Activated naive CD4-positive, alpha-beta T cell (primary cell): ENCODE measurements at places on chromosomes 2 and 18.

DNA sequence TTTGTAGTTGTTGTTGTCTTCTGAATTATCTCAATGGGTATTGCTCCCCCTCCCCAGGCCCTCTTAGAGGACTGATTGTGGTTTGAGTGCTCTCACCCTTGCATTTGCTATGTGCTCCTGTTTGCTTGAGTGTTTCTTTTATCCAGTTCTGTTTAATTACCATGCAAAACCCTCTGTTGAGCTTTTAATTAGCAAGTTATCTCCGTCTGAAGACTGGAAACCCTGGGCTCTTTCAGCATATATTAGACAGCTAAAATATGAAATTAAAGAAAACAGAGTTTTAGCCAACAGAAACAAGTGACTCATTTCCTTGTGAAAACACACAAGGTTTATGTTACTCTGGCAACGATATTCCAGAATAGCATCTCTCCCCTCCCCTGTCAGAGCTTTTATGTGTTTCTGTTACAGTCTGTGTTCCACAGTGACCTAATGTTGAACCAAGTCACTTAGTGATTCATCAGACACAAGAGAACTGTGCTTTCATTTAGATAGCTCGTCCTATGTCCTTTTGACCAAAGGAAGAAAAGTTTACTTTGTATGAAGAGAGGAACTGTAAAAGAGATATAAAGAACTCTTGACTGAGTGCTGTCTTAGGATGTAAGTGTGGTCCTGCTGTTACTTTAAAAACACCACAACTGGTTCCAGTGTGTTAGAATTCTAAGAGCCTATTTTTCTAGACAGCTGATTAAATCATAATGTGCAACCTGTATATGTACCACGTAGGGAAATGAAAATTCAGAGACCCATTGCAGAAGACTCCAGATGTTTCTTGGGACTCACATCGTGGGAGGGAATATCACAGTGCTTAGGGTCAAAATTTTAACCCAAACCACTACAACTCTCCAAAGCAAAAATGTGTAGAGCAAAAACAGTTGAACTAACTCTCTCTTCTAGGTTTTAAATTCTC lies 172.8 kb upstream of the RBMS1 start:
- no peak for DNase-seq

GRCh38 chr18:9695605-9696004 lies 12.5 kb upstream of the RAB31 start:
- no peak for DNase-seq

DNA sequence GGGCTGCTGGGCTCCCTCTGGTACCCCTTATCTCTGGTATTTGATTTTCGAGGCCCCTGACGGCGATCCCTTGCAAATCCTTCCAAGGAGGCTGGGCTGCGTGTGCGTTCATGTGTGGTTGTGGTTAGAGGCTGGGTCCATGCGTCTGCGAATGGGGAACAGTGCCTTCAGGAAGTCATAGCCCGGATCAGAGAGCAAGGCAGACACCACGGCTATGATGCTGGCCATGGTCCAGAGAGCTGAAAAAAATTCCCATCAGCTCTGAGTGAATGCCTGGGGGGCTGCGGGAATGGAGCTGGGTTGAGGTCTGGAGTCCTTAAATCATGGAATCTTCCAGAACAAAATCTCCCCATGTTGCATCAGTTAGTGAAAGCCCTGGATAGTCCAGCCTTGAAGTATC lies 145.5 kb downstream of the ACKR3 start:
- DNase-seq, result no peak

GRCh38 chr18:31146809-31147208 lies 15.8 kb downstream of the DSC1 start:
- no peak for DNase-seq

DNA sequence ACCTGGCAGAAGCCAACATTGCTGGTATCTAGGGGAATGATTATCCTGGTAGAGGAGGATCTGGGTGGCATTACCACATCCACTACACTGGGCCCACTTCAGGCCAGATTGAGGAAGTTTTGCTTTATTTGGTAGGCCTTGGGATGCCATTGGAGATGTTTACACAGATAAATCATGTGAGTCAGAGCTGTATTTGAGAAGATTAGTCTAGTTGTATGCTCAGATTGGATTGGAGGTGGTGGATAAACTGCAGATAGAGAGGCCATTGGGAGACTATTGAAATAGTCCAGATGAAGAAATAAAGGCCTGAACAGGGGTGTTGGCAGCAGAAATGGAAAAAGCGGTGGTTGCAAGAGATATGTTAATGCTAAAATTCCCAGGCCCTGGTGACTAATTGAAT lies 81.5 kb downstream of the EFEMP1 start:
- DNase-seq, result no peak

GRCh38 chr2:237055386-237056100 lies 30.1 kb upstream of the COPS8 start:
- no peak for DNase-seq

- DNase-seq, result no peak
These were observed 638 bp downstream of the CEP192 start for GRCh38 chr18:12991821-12992179.

DNA sequence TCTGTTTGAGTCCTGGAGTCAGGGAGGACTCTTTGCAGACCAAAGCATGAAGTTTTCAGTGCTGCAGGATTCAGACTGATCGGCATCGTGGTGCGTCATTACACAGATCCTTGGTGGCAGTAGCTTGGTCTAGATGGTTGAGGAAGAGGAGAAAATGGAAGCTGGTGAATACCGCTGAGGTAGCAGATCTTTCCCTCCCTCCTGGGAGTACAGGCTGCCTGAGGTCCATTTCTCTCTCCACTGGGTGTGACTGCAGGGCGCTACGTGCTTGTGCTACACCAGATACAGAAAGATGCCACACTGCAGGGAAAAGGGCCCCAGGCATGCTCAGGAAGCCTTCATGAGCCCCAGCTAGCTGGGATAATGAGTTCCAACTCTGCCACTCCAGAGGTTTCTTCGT lies 3.3 kb upstream of the CNDP1 start:
- DNase-seq, result no peak

- no peak for DNase-seq
These were observed 231.1 kb downstream of the SETBP1 start for GRCh38 chr18:44911773-44912172.

GRCh38 chr2:16644221-16644925 lies 21.3 kb downstream of the CYRIA start:
- DNase-seq, result no peak

GRCh38 chr2:212957624-212958023 lies 193.8 kb downstream of the IKZF2 start:
- no peak for DNase-seq

DNA sequence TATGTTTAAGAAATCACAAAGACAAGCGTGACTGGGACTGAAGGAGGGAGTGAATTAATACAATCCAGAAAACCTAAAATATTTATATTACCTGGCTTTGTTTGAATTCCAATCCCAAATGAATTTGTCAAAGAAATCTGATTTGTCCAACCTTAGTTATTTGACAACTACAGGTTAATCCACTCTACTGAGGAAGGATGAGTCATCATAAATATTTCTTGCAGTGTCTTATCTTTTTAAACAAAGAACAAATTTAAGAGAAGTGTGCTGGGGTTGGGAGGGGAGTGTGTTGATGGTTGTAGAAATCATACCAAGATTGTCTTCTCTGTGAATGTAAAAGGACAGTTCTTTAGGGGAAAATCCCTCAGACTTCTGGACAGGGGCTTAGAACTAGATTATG lies 1106.3 kb upstream of the SLC39A10 start:
- no peak for DNase-seq

DNA sequence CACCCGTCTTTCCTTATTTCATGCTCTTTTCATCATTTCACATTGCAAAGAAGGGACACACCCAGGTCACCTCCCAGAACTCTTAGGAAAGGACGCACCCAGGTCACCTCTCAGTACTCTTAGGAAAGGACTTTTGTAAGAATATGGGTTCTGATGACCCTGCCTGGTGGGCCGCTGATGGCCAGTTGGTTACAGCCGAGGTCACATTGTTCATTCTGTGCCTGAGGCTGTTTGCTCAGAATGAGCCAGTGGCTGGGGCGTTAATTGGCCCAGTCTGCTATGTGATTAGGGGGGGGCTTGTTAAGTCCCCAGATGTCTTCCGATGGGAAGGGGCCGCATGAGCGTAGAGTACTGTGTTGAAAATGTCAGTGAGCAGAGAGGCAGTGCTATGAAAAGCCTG lies 9.4 kb downstream of the MLPH start:
- DNase-seq, result no peak

DNA sequence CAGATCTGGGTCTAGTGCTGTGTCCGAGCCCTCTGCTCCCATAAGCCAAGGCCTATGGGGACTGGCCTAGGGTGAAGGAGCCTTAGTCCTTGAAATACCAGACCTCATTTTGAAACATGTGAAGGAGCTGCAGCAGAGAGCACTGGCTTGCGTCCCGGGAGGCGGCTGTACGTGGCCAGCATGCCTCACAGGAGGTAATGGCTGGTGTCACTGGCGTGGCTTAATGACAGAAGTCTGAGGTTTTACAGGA lies 72.7 kb upstream of the OTOS start:
- DNase-seq, result no peak

DNA sequence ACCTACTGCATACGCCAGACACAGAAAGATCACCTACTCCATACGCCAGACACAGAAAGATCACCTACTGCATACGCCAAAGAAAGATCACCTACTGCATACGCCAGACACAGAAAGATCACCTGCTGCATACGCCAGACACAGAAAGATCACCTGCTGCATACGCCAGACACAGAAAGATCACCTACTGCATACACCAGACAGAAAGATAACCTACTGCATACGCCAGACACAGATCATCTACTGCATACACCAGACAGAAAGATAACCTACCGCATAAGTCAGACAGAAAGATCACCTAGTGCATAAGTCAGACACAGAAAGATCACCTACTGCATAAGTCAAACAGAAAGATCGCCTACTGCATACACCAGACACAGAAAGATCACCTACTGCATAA lies 25.8 kb downstream of the COA5 start:
- DNase-seq, result no peak

- no peak for DNase-seq
These were observed 140.5 kb downstream of the SRBD1 start for GRCh38 chr2:45470531-45470930.

- DNase-seq, result no peak
These were observed 85.7 kb downstream of the INHBB start for GRCh38 chr2:120431386-120432292.

DNA sequence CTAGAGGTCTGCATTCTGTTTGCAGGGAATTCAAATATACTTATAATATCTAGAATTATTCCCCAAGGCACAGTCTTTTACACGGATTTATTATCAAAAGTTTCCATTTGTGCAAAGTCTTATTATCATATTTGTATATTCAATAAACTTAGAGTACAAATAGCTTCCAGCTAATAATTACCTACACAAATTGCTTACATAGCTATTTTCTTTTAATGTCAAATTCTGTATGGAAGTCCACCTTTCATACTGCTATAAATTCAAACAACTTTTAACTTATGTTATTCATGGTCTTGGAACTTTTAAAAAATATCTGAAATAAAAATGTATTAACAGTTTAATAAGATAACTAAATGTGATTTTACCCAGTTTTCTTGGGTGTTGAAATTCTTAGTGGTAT lies 13.1 kb downstream of the CHST9 start:
- no peak for DNase-seq

DNA sequence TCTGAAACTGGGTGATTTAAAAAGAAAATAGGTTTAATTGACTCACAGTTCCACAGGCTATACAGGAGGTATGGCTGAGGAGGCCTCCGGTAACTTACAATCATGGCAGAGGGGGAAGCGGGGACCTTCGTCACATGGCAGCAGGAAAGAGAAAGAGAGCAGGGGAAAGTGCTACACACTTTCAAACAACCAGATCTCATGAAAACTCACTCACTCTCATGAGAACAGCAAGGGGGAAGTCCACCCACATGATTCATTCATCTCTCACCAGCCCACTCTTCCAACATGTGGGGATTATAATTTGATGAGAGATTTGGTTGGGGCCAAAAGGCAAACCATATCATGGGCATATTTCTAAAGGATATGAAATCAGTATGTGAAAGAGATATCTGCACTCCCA lies 12.0 kb upstream of the ARHGAP15 start:
- no peak for DNase-seq

- no peak for DNase-seq
These were observed 9.5 kb upstream of the KDSR start for GRCh38 chr18:63376538-63376937.

- DNase-seq, result no peak
These were observed 278.3 kb downstream of the PTGR3 start for GRCh38 chr18:74930616-74931015.

DNA sequence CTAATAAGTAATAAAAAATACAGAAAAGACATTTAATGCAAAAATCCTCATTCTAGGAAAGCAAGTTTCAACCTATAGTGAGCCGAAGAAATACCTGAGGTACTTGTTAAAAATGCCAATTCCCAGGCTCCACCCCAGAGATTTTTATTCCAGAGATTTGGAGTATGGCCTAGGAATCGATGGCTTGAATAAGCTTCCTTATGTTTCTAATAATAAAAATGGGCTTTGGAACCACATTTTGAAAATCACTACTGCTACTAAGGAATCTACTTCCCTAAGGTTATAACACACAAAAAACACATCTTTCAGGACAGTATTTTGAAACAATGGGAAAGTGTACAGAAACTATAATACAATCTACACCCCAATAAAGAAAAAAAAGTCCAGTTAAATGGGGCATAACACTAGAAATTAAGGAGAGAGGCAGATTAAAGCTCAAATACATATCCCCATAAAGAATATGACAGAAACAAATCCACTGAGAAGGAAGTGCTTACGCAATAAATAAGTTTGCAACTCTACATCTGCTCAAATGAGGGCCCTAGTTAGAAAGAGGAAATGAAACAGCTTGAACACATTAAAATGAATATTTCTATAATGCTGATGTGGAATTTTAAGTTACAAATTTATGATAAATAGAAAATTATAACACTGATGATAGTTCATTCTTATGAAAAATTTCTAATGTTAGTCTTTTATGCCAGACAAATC lies 103.7 kb downstream of the EPB41L3 start:
- DNase-seq, result no peak

GRCh38 chr2:167752734-167753133 lies 494.7 kb downstream of the STK39 start:
- DNase-seq, result no peak

DNA sequence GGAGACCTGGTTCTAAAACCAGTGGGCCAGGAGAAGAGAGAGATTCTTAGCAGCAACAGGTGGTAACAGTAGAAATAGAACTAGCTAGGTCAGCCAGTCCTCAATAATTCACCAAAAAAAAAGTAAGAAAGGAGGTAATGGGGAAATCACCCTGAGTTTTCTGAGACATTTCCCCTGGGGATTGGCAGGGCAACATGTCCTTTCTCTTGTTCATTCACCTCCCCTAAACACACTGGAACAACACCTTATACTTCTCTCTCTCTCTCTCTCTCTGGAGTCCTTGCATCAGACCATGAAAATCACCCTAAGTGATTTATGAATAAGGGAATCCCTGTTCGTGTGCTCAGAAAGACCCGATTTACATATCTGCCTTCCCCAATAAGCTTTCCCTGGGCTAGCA lies 64.8 kb downstream of the COX7A2L start:
- no peak for DNase-seq

DNA sequence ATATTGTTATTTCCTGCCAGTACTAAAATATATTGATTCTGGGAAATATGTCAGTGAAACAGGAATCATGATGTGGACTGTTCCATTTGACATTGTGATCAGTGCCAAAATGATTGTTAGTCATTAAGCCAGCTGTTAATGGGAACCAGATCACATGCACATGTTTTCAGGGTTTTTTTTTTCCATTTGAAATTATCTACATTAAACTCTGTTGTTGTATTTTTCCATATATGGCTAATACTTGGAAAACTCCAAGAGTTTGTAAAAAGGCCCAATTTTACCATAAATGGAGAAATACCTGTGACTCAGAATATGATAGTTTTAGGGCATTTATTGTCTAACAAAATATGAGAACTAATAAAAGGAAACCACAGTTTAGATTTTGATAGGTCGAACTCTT lies 13.4 kb downstream of the ITGAV start:
- no peak for DNase-seq

- DNase-seq, result no peak
These were observed 244.7 kb downstream of the KCNS3 start for GRCh38 chr2:18123211-18123570.
